Thoracic aorta (tissue), 2 donors: ENCODE measurements at places on chromosomes 5 and 9.

DNA sequence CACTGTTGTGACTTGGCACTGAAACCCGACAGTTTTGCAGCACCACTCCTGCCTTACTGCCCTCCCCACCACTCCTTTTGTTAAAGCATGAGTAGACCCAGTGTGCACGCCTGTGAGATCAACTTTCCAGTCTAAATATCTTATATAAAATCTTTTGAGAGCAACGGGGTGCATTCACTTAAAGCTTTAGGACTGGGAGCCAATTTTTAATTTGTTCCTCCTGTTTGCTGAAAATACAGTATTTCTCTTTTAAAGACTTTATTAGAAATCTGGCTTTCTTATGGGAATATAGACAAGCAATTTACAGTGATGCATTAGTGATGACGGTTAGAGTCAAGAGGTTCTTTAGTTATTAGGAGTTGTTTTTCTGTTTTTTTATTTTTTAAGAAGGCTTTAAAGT, 397.5 kb downstream of the TMEM167A start:
- no peak for DNase-seq

DNA sequence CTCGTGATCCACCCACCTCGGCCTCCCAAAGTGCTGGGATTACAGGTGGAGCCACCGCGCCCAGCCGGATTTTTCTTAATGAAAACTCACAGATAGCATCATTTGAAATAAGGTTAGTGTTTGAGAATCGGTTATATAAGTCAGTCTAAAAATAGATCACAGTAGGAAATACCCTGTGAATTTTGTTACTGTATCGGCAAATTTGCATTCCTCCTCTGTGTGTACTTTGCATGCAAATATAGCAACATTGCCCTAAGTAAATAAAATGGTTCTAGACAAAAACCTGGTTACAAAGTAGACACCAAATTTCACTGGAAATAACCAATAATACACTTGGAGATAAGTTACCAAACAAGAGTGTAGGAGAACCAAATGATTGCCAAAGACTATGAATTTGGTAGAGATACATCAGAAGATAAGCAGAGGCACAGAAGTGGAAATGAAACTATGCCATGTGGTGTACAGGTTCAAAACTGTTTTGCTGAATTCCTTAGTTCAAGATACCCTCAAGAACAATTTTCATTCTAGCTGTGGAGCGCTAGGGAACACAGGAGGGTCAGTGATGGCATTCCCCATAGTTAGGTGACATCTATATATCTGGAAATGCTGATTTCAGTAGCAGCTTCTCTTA, 58.1 kb downstream of the ICE1 start:
- no peak for DNase-seq

GRCh38 chr5:138649316-138649720, 74.1 kb upstream of the HSPA9 start:
- DNase-seq = no peak

- DNase-seq = no peak
Observed at GRCh38 chr5:174222891-174223290, 177.4 kb downstream of the NSG2 start.

DNA sequence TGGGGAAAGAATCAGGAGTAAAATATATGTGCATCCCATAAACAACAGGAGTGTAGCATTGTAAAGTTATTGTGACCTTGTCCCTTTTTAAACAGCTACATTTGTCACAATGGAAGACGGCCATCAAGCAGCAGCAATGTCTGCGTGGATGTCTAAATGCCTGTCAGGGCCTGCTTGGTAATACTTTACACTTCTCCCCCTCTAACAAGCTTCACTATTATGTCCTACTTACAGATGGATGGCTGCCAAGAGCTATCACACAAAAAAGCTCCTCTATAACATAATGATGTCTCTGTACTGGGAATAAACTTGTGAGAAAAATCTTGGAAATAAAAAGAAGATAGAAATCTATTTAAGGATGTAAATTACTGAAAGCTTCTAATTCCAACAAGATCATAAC, 213.0 kb downstream of the FBXL17 start:
- no peak for DNase-seq

- DNase-seq = no peak
Observed at GRCh38 chr5:132751444-132751843, 4.2 kb downstream of the CCNI2 start.

GRCh38 chr9:69657269-69657668, 14.9 kb downstream of the APBA1 start:
- DNase-seq = no peak

GRCh38 chr5:81719743-81720345, 31.1 kb downstream of the SSBP2 start:
- no peak for DNase-seq

DNA sequence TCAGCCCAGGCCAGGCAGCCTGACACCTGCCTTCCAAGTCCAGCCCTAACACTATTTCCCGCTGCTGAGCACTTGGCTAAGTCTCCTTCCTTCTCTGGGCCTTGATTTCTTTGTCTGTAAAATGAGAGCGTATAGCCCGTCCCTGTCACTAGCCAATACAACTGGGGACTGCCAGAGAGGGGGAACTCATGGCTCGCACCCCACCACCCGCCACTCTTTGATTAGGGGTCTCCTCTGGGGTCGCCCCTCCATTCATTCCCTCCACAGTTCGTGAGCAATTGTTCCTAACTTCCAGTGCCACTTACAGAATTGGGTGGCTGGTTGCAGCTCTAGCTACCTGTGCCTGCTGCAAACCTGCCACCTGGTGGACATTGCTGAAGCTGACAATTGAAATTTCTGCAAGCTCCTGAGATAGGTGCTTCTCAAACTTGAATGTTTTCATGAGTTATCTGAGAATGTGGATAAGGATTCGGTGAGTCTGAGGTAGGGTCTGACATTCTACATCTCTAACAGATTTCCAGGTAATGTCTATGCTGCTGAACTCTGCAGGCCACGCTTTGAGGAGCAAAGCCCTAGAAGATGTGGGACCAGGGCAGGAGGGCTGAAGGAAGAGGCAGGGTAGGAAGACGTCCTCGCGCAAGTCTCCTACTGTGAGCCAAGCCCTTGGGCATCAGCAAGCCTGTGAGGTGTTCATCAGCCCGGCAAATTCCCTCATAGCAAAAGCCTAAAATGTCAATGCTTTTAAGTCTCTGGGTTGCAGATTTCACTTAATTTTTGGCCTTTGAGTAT, 13.3 kb upstream of the RECK start:
- peak; percentile 22 for DNase-seq

GRCh38 chr5:13276156-13276555, 668.3 kb downstream of the DNAH5 start:
- DNase-seq = no peak

- DNase-seq = no peak
Observed at GRCh38 chr5:69312459-69313160, 20.0 kb downstream of the CCDC125 start.

- DNase-seq = no peak
Observed at GRCh38 chr5:108728566-108729241, 19.0 kb upstream of the FER start.

GRCh38 chr5:55392669-55393068, 84.9 kb downstream of the MTREX start:
- no peak for DNase-seq

GRCh38 chr9:13570068-13570974, 290.8 kb upstream of the MPDZ start:
- no peak for DNase-seq

- DNase-seq = no peak
Observed at GRCh38 chr5:31908396-31908795, 265.7 kb downstream of the GOLPH3 start.

DNA sequence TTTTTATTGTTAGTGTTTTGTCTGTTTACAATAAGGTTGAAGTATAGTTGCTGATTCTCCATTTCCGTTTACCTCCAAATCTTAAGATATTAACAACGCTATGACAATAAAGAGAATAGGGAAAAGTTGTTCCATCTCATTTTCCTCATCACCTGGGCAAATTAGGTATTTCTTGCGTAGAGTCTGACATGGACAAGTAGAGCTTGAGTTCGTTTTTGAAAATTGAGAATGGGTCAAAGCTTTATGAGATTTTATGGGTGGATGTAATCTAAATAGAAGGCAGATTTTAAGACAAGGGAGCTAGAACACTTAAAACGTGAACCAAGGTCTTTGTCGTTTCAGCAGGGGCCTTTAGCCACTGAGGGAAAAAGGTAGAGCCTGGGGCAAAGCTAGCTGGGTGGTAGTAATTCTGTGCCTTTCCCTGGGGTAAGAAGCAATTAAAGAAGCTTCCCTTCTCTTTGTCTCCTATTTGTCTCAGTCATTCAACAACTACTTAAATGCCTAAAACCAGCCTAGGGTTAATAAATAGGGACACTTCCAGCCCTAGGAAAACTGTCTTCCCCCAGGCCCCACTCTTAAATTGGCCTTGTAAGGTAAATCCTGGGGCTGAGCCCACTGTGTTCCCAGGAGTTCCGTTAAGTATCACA, 551 bp upstream of the CAAP1 start:
- DNase-seq = no peak

DNA sequence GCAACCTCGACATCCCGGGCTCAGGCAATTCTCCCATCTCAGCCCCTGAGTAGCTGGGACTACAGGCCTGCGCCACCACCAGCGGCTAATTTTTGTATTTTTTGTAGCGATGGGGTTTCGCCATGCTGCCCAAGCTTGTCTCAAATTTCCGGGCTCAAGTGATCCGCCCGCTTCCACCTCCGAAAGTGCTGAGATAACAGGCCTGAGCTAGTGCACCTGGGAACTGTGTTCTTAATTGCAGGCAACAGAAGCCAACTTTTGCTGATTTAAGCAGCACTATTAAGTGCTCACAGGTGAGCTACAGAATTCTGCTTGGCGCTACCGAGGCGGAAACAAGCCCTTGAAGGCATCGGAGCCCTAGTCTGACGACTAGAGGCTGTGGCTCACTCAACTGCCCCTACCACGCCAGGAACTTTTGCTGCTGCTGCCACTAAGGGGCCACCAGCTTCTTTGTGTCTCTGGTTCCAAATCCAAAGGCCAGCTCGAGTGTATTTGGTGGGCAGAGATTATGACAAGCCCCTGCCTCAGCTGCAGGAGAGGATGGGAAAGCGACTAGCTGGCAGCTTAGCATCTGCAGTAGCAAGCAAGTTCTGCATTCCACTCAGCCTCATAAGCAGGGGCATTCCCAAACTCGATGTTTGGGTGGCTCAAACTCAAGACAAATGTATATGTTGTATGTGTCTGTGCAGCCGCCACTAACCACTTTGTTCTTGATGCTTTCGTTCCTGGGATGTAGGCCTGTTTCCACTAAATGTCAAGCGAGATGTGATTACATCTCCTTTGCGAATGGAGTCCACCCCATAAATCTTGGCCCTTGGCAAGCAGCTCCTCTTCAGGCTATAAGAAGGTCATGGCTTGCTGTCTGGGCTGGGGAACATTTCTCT, 10.6 kb upstream of the HMCN2 start:
- DNase-seq = no peak

- DNase-seq = no peak
Observed at GRCh38 chr9:35353731-35354365, 136.1 kb upstream of the RUSC2 start.

- no peak for DNase-seq
Observed at GRCh38 chr5:137335493-137335892, 163.6 kb downstream of the SPOCK1 start.

DNA sequence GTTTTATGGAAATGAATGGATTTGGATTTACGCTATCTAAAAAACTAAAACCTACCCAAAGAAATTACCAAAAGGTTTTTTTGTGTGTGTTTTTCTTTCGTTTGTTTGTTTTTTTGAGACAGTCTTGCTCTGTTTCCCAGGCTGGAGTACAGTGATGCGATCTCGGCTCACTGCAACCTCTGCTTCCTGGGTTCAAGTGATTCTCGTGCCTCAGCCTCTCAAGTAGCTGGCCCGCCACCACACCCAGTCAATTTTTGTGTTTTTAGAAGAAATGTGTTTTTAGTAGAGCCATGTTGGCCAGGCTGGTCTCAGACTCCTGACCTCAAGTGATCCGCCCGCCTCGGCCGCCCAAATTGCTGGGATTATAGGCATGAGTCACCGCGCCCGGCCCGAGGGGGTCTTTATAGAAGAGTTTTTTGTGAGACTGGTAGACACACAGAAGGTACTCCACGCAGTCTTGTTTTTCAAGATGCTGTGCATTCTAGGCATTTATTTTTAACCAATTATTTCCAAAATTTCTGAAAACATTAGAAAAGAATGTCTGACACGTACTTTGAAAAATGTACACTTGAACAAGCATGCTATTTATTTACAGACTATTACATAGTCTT, 75.7 kb downstream of the NR6A1 start:
- DNase-seq = no peak

GRCh38 chr5:55472642-55473041, 62.1 kb downstream of the PLPP1 start:
- no peak for DNase-seq

DNA sequence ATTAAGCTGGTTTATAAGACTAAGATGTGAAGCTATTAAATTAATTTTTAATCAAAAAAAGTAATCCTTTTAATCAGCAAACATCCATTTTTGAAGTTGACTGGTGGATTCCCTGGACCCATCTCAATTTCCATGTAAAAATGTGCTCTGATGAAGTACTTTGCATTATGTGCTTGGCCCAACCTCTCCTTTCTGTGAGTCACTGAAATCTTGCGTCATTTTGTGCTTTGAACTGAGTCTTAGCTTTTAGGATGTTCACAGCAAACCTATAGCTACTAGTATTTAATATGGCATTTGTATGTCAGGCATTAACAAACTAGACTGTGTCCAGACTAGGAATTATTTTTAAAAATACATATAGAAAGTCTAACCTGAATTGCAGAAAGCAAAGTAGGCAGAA, 55.0 kb upstream of the CDH12 start:
- DNase-seq = no peak

GRCh38 chr5:157451806-157452205, 8.2 kb upstream of the NIPAL4 start:
- DNase-seq = no peak

DNA sequence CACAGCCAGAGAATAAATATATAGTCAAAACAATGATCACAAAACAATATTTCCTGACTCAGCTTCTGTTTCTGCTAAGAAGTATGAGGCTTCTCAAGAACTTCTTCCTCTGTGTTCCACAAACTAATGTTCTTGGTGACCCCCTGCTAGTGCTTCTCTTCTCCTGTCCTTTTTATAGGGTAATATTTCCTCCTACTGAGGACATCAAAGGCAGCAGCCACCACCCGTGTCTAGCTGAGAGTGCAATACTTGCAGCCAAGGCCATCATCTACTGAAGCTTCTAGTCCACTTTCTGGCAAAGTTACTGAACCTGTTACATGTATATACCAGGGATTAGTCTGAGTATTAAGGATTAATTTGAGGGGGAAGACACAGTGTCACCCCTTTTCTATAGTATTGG, 83.7 kb upstream of the SLC12A2 start:
- no peak for DNase-seq

GRCh38 chr9:104740621-104741020, 6.9 kb upstream of the NIPSNAP3A start:
- DNase-seq = no peak

- DNase-seq = no peak
Observed at GRCh38 chr5:42811591-42812446, at the start of gene SELENOP. SELENOP (minus strand) TSS chr5:42811892; CDS start chr5:42808353, 3,539 bp downstream.

GRCh38 chr5:147410496-147411358, 99.1 kb downstream of the DPYSL3 start:
- DNase-seq = no peak

DNA sequence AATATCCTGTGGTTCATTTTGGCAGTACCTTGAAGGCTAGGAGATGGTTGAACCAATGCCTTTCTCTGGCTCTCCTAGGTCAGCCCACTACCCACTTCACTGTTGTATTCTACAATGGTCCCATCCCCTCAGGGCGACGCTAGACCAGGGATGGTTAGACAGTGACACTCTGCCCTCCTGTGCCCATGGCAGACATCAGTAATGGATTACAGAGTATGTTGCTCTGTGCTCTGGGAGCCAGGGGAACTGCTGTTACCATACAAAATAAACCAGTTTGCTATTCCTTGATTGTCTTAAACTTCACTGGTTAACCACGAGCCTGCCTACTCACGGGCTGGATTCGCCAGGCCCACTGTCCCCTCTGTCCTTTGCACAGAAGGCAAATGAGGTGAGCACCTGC, 33.7 kb downstream of the NCS1 start:
- DNase-seq = no peak
